Muscle of arm (tissue), 14 donors: ENCODE measurements at places on chromosomes 13 and 19.

- DNase-seq = no peak
These were observed 8.1 kb downstream of the CEBPA start for GRCh38 chr19:33294058-33294798.

GRCh38 chr13:64470751-64471150, 2759.4 kb downstream of the PCDH9 start:
- no peak for DNase-seq

- no peak for DNase-seq
These were observed 136.9 kb downstream of the USP12 start for GRCh38 chr13:27034678-27035111.

- DNase-seq = no peak
These were observed 1255.5 kb upstream of the SLC10A2 start for GRCh38 chr13:104321756-104322155.

DNA sequence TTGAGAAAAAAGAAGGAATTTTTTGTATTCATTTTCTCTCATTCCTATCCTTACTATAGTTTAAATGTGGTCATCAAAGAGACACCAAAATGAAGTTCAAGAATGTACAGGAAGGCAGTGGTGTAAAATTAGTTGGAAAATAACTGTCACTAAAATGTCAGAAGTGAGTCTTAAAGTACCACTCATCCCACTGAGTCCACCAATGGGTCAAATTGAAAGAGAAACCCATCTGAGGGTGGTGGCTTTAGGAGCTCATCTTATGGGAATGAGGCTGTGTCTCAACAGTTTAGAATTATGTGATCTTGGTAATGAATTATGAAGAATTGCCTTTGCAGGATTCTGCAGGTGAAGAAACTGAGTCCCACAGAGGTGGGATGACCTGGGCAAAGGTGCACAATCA, 403.5 kb downstream of the FGF9 start:
- DNase-seq = no peak

GRCh38 chr13:48477191-48477855, 55.6 kb downstream of the RCBTB2 start:
- DNase-seq = no peak

DNA sequence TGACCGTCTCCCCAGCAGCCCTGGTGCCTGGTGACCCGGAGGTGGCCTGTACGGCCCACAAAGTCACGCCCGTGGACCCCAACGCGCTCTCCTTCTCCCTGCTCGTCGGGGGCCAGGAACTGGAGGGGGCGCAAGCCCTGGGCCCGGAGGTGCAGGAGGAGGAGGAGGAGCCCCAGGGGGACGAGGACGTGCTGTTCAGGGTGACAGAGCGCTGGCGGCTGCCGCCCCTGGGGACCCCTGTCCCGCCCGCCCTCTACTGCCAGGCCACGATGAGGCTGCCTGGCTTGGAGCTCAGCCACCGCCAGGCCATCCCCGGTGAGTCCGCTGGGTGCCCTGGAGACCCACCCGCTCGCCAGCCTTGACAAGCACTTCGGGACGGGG, 2.2 kb downstream of the MADCAM1 start:
- no peak for DNase-seq
